Fibroblast of the conjunctiva (primary cell): ENCODE measurements at places on chromosomes 11 and 22.

DNA sequence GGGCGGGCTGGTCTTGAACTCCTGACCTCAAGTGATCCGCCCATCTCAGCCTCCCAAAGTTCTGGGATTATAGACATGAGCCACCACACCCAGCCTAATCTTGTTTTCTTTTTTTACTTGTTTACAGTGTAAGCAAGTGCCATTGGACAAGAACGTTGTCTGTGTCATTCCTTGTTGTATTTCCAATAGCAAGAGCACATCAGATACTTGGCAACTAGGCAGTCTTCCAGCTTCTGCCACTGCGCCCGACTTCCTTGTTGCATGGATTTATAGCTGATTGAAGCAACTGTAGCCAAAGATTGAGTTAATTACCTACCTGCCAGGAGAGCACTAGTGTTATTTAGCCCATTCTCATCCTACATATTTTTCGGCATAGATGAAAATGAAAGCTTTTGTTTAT, 3.1 kb upstream of the SGSM3 start:
- no peak for DNase-seq

GRCh38 chr22:40510631-40511364, 125.7 kb downstream of the MRTFA start:
- DNase-seq, result no peak

- no peak for DNase-seq
These were observed 4.0 kb upstream of the ATP5MG start for GRCh38 chr11:118397448-118397847.

DNA sequence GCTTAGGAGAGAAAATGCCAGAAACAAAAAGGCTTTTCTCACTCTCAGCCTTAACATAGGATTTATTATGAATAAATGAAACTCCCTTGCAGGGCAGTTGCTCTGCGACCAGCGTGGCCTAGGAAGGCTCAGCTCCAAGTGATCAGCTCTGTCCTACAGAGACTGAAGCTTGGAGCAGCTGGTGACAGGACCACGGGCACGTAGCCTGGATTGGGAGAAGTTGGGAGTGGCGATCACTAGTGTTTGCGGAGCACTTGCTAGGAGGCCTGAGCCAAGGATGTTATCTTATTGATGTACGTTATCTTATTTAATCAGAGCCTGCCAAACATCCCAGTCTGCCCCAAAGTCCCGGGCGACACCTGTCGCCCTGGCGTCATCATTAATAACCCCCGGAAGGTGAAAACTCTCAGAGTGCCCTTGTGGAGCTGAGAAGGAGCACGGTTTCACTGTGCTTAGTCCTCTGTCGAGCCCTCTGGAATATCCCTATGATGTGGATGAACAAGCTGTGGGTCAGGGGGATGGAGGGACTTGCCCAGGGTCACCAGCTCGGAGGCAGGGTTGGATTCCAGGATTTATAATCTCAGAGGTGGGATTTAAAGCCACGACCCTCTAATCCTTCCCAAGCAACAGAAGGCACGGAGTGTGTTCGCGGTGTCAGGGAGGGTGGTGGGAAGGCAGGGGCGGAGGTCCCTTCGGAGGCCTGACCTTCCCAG, 40.8 kb upstream of the SMIM38 start:
- no peak for DNase-seq

DNA sequence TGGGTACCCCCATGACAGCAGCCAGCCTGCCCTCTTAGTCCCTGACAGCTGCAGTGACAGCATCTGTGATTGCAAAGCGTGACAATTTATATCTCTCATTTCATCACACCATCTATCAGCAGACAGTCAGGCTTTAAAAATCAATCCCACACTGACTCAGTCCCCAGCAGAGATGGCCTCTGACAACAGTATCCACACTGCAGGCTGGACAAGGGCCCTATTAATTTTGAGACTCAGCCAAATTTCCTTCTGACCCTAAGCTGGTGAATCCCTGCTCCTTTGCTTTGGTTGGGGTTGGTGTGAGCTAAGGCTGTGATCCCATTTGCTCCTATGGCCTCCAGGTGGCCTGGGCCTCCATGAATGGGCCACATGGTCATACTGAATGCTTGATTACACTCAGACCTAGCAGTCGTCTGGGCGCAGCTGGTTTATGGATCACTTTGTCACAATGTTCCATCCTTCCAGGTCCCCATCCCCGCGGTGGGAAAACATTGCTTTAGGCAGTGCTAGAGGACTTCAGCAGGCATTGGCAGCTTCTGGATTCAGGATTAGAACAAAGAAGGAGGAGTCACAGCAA, 68.2 kb upstream of the B3GAT1 start:
- no peak for DNase-seq

DNA sequence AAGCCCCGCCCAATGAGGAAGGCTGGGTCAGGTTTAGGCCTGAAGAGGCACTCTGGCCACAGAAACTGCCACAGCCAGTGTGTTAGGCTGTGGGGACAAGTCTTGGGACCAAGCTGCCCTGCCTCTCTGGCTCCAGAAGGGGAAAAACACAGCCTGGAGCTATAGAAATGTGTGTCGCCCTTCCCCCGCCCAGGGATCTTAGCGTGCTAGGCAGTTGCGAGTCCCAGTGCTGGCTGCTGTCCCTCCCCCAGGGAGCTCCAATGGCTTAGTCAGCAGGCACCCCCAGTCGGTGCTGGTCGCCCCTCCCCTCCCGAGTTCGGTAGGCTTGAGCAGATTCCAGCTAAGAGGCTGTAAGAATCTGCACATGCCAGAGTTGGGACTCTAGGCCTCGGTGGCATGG, 99.5 kb upstream of the API5 start:
- no peak for DNase-seq

GRCh38 chr11:78560153-78560552, 14.5 kb downstream of the NARS2 start:
- DNase-seq, result no peak

DNA sequence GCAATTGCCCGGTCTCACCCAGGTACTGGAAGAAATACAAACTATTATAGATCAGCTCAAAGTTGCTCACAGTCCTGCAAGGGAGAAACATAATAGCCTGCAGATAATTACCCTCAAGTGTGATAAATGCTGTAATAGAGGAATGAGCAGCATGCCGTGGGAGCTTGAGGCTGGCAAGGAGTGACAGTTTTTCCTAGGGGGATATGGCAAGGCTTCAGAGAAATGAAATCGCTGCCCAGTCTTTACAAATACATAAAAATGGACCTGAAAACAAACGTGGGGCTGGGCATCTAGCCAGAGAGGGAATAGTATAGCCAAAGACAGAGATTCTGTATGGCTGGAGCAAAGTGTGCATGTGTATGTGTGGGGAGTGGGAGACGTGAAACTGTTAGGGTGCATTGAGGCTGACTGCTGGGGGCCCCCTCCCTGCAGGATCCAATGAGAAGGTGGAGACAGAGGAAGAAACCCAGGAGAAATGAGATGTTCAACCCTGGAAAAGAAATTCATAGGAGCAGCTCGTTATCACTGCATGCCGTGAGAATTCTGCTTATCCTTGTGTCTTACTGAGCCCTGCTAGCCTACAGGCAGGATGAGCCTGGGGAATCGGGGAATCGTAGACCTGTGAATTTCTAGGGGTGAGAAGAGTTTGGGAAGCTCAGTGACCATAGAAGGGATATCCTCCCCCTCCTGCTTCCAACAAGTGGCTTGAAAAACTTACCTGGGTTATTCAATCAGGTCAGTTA, 167.0 kb downstream of the LDLRAD3 start:
- no peak for DNase-seq

DNA sequence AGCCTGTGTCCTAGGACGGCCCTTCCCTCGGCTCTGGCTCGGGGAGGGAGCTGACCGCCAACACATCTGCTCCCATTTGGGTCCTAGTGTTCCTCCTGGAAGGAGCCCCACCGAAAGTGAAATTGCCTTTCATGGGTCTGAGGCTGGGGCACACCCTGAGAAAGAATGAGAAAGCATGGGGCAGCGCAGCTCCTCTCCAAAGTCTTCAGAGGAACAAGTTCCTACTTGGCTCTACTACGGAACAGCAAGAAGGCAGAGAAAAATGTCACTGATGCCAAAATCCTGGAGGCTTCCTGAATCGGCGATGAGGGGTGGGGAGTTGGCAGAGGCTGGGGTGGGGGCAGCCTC, 41.5 kb upstream of the MYEOV start:
- no peak for DNase-seq

DNA sequence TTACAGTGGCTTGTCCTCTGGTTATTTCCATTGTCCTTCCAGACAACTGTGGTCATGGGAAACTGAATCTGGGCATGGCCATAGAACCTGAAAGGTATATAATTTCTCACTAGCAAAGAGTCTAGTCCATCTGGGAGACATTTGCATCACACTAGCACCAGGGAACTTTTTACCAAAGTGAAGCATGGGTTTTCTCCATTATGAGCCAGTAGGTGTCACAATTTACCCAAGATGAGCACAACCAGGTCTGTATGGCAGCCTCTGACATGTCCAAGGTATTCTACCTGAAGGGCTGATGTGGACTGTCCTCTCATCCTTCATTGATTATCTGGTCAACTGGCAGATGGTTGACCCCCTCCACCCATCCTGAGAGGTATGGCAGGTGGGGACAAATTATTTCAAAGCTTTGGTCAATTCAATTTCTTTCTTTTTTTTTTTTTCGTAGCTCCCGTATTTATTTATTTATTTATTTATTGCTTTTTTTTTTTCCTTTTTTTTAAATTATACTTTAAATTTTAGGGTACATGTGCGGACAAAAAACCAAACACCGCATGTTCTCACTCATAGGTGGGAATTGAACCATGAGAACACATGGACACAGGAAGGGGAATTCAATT, 425.9 kb downstream of the TMEM135 start:
- DNase-seq, result no peak

GRCh38 chr11:43913829-43914380, 28.5 kb upstream of the C11orf96 start:
- no peak for DNase-seq
